Myocyte (in vitro differentiated cells): ENCODE measurements at places on chromosomes 12 and 14.
A peak's percentile ranks its signal among the peaks of the same experiment; 100 is the strongest.

DNA sequence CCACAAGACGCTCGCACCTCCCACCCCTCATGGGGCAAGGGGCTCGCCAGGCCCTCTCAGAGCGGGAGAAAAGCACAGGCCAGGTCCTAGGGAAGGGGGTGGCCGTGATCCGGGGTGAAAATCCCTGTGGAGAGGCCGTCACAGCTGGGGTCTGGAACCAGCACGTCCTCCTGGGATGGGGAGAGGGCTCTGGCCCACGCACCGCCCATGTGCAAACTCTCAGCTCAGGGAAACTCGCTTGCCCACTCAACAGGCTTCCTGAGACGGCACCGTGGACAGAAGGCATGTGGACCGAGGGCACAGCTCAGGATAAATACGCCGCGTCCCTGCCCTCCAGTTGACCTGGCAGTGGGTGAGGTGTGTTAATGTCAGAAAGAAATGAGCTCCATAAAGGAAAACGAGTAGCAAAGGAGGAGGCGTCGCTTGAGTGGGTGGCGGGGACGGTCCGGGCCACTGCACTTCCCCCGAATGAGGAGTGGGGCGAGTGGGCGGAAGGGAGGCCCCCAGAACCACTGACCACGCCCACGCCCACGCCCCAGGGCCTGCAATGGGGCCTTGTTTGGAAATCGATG, 57.6 kb upstream of the GALNT9 start:
- no peak for DNase-seq

- DNase-seq = no peak
These were observed 99.9 kb downstream of the NINJ2 start for GRCh38 chr12:563250-563781.

- DNase-seq = peak; percentile 60
These were observed 2.7 kb downstream of the ARID2 start for GRCh38 chr12:45732250-45732649.

DNA sequence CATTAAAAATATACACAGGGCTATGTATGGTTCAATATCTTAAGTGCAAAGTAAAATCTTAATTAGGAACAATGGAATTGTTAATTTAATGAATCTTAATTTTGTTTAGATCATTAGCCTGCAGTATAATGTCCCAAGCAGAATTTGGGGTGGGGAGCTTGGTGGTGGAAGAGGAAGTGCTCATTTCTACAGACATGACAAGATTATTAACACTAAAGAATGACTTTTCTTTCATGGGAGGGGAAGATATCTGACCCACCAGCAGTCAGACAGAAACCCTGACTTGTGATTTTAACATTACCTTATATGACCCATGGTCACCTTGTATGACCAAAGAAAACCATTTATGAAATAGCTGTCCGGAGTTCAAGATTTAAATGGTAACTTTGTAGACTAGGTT, 41.3 kb upstream of the HIF1A start:
- DNase-seq = no peak

DNA sequence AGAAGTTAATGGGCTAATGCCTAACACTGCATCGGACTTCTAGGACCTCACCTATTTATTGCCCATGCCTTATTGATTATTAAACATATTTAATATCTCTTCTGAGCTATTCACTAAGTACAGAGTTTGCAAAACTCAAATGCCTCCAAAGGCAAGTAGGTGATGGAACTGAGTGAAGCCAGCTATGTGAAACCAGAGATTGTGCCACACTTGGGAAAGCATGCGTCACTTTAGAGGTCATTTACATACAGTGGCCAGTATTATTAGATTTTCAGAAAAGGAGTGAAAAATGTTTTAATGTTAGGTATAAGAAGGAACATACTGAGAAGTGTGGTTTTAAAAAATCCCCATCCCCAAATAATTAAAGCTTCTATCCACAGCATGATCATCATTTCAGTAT, 27.7 kb downstream of the PDE6H start:
- no peak for DNase-seq

DNA sequence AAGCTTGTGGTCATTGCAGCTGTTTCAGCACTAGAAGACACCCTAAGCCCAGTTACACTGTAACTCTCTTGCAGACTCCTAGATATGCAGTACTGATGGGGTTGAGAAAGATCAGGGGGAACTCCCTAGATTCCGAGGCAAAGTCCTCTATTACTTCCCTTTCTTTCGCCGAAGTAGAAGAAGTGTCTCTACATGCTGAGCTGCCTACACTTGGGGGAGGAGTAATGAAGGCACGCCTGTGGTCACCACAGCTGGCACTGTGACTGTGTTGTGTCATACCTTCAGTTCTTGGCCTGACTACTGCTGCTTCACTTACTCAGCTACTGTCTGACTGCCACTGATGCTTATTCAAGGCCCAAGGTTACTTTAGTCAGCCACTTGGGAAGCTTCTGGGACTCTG, 35.1 kb upstream of the RPL10L start:
- DNase-seq = no peak

GRCh38 chr12:78149459-78149858, 318.8 kb downstream of the NAV3 start:
- DNase-seq = peak; percentile 36

- DNase-seq = no peak
These were observed 15.6 kb downstream of the TMCC3 start for GRCh38 chr12:94634717-94635116.

DNA sequence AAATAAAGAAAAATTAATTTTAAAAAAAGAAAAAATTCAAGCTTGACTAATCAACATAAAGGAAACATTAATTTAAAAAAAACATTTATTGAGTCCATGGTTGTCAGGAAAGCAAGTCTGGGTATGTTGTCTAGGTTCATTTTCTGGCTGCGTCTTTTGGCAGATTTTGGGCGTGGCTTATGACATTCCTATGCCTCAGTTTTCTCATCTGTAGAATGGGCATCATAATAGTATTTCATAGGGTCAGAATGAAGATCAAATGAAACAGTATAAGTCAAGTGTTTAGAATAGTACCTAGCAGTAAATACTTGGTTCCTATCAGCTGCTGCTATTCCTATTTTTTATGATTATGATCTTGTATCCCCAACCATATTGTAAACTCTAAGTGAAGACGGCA, 40.5 kb downstream of the MYO1H start:
- no peak for DNase-seq

DNA sequence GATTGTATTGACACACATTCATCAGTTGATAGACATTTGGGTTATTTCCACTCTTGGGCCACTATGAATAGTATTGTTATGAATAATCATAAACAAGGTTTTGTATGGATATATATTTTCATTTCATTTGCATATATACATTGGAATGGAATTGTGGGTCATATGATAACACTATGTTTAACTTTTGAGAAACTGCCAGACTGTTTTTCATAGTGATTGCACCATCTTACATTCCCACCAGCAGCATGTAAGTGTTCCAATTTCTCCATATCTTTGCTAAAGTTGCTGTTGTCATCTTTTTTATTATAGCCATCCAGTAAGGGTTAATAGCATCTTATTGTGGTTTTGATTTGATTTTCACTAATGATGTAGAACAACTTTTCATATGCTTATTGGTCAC, 198.5 kb upstream of the PPFIA2 start:
- DNase-seq = no peak

GRCh38 chr12:10121278-10121677, 8.7 kb downstream of the CLEC7A start:
- DNase-seq = no peak

DNA sequence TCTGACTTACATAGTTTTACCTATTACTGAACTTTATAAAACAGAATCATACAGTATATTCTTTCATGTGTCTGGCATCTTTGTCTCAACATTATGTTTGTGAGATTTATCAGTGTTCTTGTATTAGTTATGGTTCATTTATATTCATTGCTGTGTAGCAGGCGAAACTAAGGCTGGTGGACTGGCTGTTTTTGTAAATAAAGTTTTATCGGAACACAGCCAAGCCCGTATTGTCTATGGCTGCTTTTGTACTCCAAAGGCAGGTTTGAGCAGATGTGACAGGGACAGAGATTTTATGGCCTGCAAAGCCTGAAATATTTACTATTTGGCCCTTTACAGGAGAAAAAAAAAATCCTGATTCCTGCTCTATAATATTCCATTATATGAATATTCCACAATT, 405.8 kb upstream of the RGS6 start:
- no peak for DNase-seq

GRCh38 chr12:72448089-72448488, 175.9 kb downstream of the TRHDE start:
- DNase-seq = no peak

- DNase-seq = no peak
These were observed 64.3 kb downstream of the PDE6H start for GRCh38 chr12:15037091-15037687.

DNA sequence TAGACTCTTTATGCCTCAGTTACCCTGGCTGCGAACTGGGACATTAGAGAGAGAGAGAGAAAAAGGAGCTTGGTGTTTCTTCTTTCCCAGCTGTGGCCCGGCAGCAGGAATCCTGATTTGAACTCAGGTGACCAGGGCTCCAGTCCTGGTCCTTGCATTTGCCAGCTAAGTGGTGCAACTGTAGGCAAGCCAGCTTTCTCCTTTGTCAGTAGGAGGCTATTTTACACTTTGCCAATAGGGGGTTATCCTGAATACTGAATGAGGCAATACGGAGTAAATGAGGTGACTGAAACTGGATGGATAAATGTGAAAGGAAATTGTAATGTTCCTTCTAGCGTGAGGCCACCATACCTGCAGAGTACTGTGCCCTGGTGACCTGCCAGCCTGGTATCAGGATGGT, 27.8 kb downstream of the KCNA5 start:
- no peak for DNase-seq

GRCh38 chr14:71665781-71666180, 266.4 kb upstream of the RGS6 start:
- DNase-seq = no peak

DNA sequence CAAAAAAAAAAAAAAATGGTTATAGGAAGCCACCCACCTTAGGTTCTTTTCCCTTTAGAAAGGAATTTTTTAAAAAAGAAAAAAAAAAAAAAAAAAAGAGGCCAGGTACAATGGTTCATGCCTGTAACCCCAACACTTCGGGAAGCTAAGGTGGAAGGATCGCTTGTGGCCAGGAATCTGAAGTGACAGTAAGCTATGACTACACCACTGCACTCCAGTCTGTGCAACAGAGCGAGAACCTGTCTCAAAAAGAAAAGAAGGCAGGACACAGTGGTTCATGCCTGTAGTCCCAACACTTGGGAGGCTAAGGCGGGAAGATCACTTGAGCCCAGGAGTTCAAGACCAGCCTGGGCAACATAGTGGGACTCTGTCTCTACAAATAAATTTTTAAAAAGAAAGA, 36.0 kb downstream of the SPTLC2 start:
- DNase-seq = no peak

- peak; percentile 45 for DNase-seq
These were observed 52.1 kb downstream of the C14orf132 start for GRCh38 chr14:96091149-96091693.

GRCh38 chr14:35631071-35631805, 97.3 kb downstream of the INSM2 start:
- DNase-seq = no peak

DNA sequence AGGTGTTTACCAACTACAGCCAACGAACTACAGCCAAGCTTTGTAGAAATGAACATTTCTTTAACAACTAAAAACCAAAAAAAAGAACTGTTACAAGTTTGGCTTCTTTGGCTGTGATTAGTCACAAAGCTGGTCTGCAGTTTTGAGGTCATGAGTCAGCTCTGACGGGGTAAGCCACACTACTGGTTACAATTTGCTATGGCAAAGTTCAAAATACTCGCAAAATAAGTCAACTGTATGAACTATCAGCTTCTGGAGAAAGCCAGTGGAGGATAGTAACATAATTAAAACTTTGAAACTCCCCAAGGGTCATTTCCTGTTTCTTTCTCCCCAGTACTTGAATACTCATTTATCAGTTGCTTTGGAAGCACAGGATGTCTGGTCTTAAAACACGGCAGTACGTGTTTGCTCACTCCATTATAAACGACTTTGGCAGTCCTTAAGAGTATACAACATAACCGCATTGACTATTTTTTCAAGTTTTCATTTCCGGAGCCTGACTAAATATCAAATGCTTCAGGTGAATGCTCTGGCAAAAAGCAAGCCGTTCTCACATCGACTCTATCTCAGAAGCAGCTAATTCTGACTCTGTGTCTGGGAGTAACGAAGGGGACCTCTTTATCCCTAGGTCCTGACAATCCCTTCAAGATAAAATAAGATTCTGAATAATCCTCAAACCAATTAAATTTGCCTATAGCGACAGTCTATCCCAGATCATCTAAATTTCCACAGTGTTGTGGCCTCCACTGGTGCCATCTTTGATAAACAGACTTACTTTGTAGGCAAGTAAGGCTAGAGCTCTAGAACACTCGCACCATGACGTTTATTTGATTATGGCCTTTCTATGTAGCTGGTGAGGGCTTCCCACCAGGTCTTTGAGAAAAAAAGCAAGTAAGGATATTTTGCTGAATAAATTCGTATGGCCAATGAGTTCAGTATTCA, 10.6 kb downstream of the PHLDA1 start:
- peak; percentile 86 for DNase-seq

- DNase-seq = no peak
These were observed 583.4 kb downstream of the VRK1 start for GRCh38 chr14:97380539-97380941.

- no peak for DNase-seq
These were observed 35.1 kb upstream of the LTBP2 start for GRCh38 chr14:74647061-74647677.

- peak; percentile 32 for DNase-seq
These were observed 688 bp upstream of the NECAP1 start for GRCh38 chr12:8081251-8081920.

DNA sequence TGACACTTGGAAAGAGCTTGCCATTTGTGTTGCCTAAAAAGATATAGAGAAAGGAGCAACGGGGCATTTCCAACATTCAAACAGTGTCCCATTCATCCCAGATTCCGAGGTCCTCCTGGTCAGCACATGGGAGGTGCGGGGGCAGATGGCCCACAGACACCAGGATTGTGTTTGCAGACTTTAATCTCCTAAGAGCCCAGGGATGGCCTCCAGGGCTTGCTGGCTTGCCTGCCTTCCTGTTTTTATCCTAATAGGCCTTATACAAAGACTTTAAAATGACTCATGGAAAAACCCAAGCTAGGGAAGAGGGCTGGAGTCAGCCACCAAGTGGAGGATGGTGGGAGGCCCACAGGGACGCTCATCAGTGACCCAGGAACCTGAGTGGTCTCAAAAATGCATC, 21.5 kb upstream of the FAM181A start:
- no peak for DNase-seq

GRCh38 chr14:81416981-81417380, 16.9 kb upstream of the STON2 start:
- DNase-seq = no peak

GRCh38 chr14:75234173-75235115, 44.2 kb upstream of the FOS start:
- no peak for DNase-seq
